Fibroblast of villous mesenchyme (primary cell): ENCODE measurements at places on chromosomes 5 and 9. TPM values are rescaled to one million over a fixed set of nuclear protein-coding genes. Genes with fewer than 3 reads are reported as not detected.

The GOLGA1 gene
- total RNA-seq = 9.9 and 11.3 TPM in 2 replicates

The TICAM2 gene
- total RNA-seq = 6.9 and 7.1 TPM in 2 replicates

The N4BP3 gene
- total RNA-seq = 0.43 and 0.64 TPM in 2 replicates

The SPATA6L gene
- total RNA-seq = 0.43 and 0.64 TPM in 2 replicates
